ENCODE measurements at places on chromosomes 2 and 18.
A peak's percentile ranks its signal among the peaks of the same experiment; 100 is the strongest.

- no peak for DNase-seq
Observed at GRCh38 chr2:195410074-195410671, 246.9 kb upstream of the SLC39A10 start.

- DNase-seq: no peak
Observed at GRCh38 chr2:106869512-106870275, 16.3 kb downstream of the ST6GAL2 start.

DNA sequence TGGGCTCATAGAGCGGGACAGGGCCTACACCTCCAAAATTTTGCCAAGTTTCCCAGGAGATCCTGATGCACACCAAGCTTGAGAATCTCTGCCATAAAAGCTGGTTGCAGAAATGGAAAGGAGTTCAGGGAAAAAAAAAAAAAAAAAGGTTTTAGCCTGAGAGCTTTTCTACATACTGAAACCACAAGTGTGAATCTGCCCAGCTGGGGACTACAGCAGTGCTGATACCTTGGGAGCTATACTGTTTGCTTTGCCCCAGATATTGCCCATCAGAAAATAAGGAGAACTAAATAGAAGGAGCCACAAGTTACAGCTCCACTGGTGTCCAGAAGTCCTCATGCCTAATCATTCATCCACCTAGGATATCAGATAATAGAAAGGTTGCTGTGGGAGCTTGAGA lies 38.4 kb upstream of the NCKAP5 start:
- DNase-seq: no peak

DNA sequence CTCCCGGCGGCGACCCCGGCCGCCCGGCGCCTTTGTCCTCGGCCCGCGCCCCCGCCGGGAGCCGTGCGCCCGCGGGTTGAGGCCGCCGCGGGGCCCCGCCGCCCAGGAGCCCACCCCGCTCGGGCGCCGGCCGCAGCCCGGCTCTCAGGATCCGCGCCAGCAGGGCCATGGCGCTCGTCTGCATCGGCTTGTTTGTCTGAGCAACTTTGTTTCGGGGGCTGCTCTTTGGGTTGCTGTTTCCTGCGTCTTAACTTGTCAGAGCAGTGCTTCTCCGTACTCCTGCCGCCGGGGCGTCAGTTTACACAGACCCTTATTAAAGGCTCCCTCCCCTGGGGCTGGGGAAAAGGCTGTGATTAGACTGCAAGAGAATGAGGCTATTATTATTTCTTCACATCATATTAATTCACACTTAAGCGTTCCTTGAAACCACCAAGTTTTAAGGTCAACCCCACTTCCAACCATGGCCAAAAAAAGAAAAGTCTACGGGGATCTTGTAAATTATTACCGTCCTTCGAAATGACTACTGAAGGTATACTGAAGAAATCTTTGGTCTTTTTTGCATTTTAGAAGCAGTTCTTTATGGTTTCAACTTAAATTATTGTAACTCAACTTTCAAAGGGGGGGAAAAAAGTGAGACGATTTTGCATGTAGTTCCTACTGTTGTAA lies at the start of gene CYP27C1:
Gene CYP27C1 (minus strand): TSS at position 198 of the 666 bp plus-strand sequence. CDS start 29 bp downstream, at position 169.
- no peak for DNase-seq

GRCh38 chr18:1464444-1465217 lies 560.0 kb downstream of the ADCYAP1 start:
- no peak for DNase-seq

DNA sequence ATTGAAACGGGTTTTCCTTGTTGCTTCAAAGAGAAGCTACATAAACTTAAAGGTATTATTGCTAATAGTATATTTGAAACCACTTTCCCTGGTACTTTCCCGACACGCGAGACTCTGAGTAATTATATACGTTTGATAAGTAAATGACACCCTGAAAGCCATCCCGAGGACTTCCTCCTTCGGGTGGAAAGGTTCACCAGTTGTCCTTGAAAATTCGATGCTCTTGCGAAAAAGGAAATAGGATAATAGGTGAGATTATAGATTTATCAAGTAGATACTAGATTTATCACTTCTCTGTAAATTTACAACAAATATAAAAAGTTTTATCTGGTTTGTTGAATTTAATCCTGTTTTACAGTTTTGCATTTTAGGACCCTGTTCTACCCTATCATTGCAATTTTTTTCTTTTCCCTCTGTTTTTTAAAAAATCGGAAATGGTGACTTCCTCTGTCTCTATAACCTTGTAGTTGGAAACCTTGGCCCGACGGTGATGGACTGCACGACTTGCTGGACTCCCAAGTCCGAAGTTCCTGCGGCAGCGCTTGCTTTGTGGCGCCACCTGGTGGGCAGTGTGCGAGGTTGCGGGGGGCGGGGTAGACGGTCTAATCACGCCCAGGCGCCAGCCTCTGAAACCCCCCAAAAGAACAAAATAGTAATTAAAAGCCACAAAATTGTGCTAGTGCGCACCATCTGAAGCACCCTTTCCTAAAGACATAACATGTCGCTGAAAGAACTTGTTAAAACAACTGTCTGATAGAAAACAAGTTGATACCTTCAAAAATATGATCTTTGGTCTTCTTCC lies 972 bp upstream of the DLX2 start:
- DNase-seq: peak; percentile 65

DNA sequence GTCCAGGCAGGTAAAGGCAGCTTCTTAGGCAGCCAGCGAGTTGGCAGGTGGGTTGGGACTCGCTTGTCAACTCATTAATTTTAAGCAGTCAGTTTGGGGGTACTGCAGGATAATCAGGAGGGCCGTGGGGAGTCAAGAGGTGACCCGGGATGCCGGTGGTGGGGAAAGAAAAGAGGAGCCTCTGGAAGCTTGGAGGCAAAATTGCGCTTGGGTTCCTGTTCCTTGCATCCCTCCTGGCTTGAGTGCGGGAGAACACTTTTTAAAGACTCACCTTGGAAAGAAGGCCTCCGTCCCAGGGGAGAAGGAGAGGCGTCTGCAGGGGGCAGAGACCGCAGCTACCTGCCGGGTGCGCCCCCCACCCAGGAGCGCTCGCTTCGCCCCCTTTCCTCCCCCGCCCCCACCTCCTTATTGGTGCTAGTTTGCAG lies at the start of gene KCNJ3:
Gene KCNJ3 (plus strand): TSS at position 400 of the 425 bp plus-strand sequence. CDS start 81 bp downstream, outside the sequence.
- DNase-seq: no peak

GRCh38 chr18:75208836-75209128 lies 157 bp downstream of the PTGR3 start:
- DNase-seq: no peak

GRCh38 chr2:169562519-169562918 lies 11.1 kb downstream of the FASTKD1 start:
- no peak for DNase-seq

DNA sequence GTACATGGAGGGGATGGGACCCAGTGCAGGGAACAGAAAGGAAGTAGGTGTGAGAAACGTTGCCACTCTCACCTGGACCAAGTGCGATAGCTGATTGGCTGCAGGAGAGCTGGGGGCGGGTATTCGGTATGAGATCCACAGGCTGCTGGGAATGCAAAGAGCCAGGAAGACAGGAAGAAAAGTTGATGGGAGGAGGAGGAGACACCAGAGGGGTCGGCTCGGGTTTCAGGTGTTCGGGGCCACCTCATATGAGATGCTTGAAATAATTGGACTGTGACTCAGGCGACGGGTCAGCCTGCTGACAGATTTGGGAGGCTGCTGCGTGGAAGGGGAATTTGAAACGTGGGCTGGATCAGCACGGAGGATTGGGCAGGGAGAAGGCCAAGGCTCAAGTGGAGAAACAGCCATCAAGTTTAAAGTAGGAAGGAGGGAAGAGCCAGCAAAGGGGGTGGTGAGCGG lies 65.1 kb downstream of the MRPS9 start:
- no peak for DNase-seq

All from activated T-cell treated with anti-CD3 and anti-CD28 coated beads for 1 hour (primary cell).